CD4-positive, alpha-beta T cell treated with Interleukin-4 for 1 hour (primary cell): ENCODE measurements at places on chromosomes 2 and 18.

GRCh38 chr2:126846241-126846640, 52.4 kb upstream of the TEX51 start:
- no peak for DNase-seq

DNA sequence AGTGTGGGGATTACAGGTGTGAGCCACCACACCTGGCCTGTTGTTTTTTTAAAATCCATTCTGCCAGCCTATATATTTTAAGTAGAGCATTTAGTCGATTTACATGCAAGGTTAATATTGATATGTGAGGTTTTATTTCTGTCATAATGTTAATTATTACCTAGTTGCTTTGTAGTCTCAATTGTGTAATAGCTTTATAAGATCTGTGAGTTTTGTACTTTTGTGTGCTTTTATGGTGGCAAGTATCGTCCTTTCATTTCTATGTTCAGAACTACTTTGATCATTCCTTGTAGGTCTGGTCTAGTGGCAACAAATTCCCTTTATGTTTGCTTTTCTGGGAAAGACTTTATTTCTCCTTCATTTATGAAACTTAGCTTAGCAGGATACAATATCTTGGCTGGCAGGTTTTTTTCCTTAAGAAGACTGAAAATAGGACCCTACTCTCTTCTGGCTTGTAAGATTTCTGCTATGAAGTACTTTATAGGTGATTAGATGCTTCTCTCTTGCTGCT, 51.0 kb upstream of the FAM117B start:
- no peak for DNase-seq

DNA sequence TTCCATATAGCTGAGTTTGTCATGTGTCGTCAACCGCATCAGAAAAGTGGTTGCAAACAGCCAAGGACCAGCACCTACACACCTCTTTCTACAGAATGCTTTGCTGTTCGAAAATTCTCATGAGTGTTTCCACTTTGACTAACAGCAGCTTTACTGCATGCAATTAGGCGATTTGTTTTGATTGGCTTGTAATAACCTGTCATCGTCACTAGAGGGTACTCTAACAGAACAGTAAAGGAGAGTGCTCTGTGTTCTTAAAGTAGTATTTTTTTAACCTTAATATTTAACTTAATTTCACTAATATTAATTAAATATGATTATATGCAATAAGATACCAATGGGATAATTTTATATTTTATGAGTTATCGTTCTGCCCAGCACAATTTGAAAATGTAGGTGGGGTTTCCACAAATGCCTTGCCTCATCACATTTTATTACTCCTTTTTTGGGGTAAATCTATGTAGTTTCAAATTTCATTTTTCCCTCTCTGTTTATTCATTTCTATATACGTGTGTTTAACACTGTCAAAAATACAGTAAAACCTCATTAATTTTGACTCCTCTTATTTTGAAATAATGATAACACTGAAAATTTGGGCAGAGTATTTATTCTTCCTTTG, 502.2 kb downstream of the NRXN1 start:
- DNase-seq: peak; percentile 16

DNA sequence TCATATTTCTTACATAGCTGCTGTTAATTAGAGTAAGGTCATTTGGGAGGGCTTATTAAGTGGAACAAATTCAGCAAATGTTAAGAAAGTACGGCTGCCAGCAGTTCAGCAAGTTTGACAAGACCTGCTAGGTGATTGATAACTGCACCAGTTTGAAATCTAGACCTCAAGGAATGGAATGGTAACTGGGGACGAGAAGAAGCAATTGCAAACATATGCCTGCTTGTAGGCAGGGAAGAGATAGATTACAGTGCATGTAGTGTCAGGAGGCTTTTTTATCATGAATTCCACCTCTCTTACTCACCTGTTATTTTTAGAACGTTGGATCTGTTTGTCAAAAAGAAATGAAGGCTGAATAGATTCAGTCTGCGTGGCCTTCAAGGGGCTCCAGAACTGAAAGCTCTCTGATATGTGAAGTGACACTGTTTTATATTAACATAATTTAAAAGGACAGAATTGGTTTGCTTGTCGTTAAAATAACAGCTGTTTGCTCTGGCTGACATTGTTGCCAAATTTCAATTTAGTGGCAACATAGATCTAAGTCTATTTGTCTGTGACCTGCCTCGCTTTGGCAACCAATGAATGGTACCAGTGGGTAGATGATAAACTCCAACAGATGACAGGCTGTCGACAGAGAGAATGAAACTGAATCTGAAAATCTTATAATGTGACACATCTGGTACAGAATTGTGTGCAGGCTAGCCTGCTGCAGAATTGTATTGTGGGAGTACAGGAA, 199.3 kb downstream of the ZNF407 start:
- DNase-seq: no peak

DNA sequence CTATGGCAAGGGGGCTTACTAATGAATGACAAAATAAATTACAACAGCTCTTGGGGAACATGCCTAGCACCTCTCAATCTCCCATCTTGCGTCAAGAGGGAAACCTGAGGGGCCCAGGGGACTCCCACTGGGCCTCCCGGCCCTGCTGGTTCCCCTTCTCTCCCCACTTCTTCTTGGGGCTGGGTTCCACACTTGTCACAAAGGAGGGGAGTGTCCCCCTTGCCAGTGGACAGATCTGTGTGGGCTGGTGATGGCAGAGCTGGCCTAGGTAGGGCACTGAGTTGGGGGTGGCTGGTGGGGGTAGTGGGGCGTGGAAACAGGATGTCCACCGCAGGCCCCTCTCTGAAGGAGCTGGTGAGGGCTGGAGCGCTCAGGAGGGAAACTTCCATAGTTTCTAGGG, 184.0 kb upstream of the HAAO start:
- no peak for DNase-seq

DNA sequence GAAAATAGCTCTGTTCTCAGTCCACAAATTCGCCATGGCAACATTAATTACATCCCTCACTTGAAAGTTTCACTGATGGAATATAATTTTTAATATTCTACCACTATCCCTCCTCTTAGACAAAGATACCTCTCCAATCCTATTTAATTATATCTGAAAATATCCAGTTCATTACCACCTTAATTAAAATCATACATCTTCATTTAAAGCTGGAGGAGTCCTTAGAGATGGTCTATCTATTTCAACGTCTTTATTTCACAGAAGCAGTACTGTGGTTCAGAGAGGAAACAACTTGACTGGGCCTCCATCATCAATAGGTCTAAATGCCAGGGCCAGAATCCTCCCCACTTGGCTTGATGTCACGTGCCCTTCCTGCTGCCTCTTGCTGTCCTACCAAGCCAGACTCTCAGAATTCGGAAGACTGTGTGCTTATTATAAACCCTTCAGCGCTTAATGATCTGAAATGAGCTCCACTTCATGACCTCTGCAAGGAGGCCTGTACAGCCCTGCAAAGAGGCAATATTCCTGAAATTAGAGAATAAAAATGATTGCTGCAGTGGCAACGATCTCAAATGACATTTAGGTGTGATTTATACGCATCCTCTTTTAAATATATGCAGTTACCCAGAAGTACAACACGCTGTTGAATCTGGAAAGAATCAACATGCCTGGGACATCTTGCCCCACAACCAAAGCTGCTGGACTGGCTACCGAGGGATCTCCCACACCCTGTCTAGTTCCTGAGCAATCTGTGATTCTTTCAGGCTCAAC, 146.3 kb downstream of the TMEM163 start:
- DNase-seq: no peak

DNA sequence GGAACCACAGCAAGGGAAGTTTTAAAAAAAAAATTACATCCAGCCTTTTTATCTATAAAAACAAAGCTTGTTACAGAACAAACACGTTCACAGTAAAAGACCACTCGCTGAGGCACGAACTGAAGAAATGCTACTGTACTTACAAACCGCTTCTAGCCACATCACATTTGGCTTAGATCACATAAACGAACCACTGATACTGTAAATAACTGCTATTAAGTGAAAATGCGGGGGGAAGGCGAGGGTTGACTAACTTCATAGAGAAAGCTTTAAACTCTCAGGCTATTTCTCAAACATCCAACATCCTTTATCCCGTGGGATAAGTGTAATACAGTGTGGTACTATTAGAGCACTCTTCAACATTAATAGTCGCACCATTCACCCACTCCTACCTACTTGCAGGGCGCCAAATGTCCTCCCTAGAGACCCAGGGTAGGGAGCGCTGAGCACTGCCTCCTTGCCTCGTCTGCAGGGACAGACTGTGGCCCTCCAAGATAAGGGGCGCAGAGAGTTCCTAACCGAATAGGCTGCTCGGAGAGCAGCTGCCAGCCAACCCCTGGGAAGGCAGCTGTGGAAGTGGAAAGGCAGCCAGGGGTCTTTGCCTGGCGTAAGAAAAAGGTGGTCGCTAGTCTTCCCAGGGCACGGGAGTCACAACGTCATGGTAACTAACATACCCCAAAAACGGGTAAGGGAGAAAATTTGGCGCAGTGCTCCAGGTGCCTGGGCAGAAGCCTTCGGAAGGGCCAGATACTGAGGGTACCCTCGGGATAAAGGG, 854 bp downstream of the GPR155 start:
- DNase-seq: peak; percentile 33

GRCh38 chr2:217843324-217843723, 159.5 kb downstream of the TNS1 start:
- DNase-seq: no peak

DNA sequence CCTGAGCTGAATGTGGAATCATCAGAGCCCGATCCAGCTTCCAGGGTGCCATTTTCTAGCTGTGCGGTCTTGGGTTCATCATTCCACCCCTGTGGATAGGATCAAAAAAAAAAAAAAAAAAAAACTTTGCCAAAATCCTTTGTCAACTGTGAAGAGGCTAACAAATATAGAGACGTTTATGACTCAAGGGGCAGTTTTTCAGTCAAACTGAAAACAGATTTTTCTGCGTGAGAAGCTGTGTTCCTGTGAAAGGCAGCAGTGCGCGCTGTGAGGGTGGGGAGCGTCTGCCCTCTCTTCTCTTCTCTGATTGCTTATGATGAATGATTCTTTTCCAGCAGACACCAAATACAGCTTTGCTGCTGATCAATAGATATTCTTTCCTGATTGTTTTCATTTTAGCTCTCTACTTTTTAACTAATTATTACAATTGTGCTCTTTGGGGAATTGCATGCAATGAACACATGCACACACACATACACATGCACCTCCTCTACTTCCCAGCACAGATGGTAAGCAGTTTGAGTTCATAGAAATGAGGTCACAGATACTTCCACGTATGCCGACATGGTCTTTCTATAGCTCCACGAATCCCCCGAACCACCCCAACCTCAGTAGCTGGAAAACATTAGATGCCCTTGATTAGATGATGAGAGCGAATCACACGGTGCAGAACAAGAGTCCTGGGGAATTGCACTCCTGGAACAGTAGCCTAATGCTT, 175.4 kb downstream of the NRP2 start:
- DNase-seq: no peak

GRCh38 chr2:69495008-69495407, 57.8 kb upstream of the NFU1 start:
- DNase-seq: no peak

- no peak for DNase-seq
Observed at GRCh38 chr18:56748698-56749268, 97.6 kb downstream of the WDR7 start.

DNA sequence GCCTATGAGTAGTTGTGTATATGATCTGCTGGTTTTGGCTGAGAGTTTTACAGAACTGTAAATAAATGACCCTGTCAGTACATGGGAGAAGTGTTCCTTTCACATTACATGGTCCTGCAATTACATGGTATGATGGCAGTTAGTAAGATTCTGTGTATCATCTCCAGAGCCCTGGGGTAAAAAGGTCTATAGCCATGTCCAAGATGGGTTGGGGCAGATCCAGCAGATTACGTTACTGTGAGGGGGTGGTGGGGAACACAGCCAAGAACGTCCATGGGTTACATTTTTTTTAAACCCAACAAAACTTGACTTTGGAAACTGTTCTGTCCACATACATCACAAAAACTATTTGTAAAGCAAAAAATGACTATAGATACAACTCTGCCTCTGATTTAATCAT, 64.2 kb upstream of the LMAN1 start:
- no peak for DNase-seq

- no peak for DNase-seq
Observed at GRCh38 chr2:9263428-9263827, 56.8 kb downstream of the ASAP2 start.

DNA sequence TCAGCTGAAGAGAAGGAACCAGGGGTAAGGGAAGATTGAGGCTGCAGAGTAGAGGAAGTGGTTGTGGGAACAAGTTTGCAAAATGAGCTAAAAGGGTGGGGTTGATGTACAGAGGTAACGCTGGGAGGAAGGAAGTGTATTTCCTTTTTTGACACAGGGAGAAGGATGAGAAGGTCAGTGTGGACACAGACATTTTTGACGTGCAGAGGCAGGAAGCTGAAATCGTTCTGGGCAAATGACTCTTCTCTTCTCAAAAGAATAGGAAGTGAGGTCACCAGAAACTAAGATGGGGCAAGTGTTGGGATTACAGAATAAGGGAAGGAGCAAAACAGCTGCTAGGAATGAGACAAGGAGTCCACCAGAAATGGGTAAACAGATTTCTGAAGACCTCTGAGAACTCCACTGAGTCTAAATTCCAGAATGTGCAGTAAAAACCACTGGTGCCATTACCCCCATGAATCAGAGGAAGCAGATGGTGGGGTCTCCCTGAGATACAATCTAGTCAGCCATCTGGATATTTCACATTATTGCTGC, 20.0 kb upstream of the RNF149 start:
- peak; percentile 68 for DNase-seq

DNA sequence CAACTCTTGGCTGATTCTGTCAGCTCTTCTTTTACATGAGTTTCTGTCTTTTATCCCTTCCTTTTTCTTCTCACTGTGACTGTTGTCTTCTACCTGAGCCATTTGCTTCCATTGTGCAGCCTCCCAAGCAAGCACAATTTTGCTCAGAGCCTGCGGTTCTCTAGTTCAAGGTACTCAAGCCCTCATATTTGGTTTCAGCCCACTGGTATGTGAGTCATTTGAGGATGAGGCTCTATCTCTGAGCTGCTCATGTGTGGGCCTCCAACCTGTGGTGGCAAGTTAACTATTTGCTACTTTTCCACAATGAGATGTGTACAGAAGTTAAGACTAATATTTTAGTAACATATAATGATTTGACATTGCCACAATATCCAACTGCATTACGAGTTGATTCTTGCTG, 183.0 kb downstream of the PHLPP1 start:
- DNase-seq: no peak

- DNase-seq: no peak
Observed at GRCh38 chr18:13253786-13254688, 35.5 kb downstream of the LDLRAD4 start.

- no peak for DNase-seq
Observed at GRCh38 chr2:98419977-98420725, 24.5 kb upstream of the INPP4A start.

DNA sequence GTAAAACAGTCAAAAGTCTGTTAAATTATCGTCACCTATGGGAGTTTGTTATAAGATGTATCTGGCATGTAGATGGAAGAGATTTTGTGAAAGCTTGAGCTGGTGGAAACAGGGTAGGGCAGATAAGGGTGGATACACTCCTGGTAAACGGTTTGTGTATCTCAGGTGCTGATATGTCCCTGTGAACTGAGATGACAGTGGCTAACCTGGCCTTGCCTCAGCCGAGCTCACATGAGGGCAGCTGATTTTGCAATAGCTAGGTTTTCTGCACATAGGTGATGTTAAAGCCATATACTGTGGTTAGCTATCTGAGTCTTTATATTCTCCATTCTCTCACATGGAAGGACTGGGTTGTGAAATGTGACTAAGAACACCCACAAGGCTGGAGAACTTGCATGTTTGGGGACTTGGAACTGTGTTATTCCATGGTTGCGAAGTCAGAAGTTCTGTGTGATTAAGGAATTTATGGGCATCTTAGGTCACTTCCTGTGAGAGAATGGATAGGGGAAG, 205.1 kb downstream of the TPGS2 start:
- no peak for DNase-seq
